ENCODE measurements at places on chromosomes 16 and 17.

DNA sequence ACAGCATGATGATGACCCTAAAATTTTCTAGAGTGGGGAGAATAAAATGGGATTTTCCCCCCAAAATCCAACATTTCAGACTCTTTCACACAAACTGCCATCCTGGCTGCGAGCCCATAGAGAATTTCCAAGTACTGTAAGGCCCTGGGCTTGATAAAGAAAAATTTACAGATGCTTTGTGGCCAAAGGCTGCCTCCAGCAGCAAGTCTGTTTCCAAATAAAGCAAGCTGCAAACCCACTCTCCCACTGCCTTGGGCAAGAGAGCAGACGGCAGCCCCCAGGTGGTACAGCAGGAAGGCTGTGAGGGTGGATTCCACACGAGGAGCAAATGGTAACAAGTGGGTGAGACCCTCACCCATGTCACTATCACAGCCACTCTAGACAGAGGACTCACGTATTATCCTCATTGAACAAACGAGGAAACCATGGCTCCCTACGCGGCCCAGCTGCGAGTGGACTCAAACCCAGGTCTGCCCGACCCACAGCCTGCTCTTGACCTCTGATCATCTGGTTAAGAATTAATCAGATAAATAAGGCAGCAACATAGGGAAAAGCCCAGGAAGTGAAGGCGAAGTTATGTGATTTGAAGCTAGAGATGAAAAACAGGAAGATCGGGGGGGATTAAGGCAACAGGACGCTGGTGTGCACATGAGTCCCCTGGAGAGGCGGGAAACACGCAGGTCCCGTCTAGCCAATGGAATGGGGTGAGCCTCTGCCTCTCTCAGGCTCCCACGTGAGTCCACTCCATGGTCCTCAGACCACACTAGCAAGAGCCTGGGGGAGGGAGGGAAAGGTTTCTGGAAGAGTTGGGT is 37.4 kb downstream of the AXIN2 start:
- DNase-seq: no peak

DNA sequence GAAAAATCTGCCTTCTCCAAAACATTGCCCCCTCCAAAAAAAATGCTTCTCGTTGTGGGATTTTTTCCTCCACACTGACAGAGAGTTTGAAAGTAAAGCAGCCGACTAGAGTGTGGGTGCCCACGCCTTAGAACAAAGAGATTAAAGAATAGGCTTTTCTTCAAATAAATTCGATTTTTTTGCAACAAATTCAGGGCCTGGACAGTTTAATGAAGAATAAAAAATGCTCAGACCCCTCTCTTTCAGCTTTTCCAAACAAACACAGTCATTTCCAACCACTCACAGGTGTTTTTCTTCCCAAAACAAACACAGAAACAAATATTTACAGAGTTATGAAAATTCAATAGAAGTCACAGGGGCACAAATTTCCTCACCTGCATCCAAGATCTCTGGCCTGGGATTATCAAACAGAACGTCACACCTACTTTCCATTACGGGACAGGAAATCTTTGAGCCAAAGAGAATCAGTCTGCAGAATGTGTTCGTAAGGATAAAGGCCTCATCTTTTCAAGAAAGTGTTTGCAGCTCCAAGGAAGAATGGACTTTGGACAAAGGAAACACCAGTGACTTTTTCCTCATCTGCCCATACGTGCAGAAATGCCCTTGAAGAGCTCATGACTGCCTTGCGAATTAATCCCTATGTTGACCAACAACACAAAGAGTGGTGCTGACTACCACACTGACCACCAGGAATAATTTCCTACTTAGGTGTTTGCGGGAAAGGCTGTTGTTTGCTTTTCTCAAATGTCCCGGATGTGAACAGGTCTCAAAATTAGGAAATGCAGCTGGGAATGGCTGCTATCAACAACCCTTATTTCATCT is 31.3 kb upstream of the TOX3 start:
- DNase-seq: no peak

- DNase-seq: no peak
These were observed 69.3 kb upstream of the TOB1 start for GRCh38 chr17:50935221-50935995.

GRCh38 chr17:83121921-83122820 is 42.8 kb downstream of the METRNL start:
- DNase-seq: no peak

GRCh38 chr16:85491058-85491771 is 121.9 kb upstream of the GSE1 start:
- DNase-seq: no peak

DNA sequence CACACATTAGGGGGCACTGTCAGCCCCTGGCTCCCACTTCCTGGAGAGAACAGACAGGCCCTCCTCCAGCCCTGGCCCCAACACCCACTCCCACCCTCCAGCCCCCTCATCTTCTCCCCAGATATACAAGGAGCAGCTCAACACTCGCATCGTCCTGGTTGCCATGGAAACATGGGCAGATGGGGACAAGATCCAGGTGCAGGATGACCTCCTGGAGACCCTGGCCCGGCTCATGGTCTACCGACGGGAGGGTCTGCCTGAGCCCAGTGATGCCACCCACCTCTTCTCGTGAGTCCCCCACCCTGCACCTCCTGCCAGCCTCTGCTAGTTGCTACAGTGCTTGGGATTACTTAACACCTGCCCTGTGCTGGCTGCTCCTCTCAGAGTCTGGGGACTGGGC is 14.4 kb downstream of the ADAM11 start:
- DNase-seq: no peak

GRCh38 chr17:76004750-76005262 is 4.2 kb downstream of the CDK3 start:
- DNase-seq: no peak

DNA sequence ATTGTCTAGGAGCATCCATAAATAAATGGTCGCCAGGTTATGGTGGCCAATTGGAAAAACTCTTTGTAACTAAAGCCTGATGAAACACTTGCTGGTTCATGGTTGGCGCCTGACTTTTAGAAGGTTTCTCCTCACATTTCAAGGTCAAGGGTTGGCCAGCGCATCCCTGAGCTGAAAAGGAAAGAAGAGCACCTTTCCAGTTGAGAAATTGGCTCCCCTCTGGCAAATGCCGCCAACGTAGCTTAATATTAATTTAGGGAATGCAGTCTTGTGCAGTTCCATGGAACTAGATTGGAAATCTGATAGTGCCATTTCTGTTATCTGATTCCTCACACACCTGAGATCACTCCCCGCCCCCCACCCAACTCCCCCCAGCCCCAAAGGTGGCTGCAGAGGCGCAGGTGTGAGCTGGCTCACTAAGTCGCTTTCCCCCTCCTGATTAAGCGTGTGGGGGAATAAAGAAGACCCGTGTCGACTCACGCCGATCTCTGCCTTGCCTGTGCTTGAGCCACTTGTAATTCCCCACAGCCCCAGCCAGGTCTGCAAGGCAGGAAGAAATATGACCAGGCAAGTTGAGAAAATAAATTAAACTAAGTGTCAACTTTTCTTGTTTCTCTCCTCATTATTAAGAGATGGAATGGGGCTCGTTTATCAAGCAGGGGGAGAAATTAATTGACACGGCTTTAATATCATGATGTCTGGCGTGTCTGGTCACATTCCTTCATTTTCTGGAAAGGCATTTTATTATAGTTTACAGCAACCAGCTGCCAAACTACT is 157.7 kb downstream of the CCDC182 start:
- no peak for DNase-seq
